CD4-positive, alpha-beta T cell treated with Interleukin-15 for 1 hour (primary cell): ENCODE measurements at places on chromosomes 4 and X.

GRCh38 chr4:53990641-53991040, 73.8 kb downstream of the CHIC2 start:
- no peak for DNase-seq

GRCh38 chr4:18109676-18110075, 88.1 kb upstream of the LCORL start:
- DNase-seq: no peak

DNA sequence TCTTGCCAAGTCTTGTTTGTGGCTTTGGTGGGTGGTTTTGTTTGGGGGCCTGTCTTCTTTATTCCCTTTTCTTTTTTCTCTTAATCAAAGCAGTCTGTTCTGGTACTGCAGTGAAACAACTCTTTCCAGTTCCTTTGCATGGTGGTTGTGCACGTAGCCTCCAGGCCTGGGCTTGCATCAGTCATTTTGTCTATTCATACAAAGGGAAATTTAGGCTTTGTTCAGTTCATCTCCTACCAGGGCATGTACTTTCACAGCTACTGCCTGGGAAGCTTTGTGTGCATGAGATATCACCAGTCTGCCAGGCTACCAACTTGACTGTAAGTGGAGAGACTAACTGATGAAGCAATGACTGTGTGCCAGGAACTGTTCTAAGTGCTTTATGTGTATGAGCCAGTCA, 8.5 kb downstream of the TRIM2 start:
- no peak for DNase-seq

GRCh38 chr4:146450524-146450923, 71.2 kb downstream of the SLC10A7 start:
- DNase-seq: no peak

- DNase-seq: no peak
These were observed 73.9 kb downstream of the CASP3 start for GRCh38 chr4:184575306-184575705.

DNA sequence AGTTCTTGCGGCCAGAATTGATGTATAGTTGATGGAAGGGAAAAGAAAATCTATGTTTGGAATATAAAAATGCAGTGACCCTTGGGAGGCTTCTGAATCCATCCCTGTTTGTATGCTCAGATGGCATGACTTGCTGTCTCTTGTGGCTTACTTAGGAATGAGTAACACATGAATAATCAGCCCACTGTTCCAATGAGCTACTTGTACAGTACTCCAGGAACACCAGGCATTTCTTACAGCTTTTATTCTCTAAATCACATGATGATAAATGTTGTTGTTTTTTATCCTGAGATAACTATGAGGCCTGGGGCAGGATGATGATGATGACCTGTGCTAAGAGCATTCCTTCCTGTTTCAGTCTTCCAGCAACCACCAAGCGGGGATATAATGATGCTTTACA, 18.9 kb downstream of the TMPRSS11E start:
- DNase-seq: no peak

GRCh38 chrX:40521868-40522450, 58.8 kb upstream of the ATP6AP2 start:
- no peak for DNase-seq

- DNase-seq: no peak
These were observed 104.6 kb upstream of the MXRA5 start for GRCh38 chrX:3450881-3451570.

GRCh38 chr4:76690906-76691275, 207.1 kb downstream of the SOWAHB start:
- no peak for DNase-seq

- DNase-seq: peak; percentile 88
These were observed at the start of gene DAPP1 for GRCh38 chr4:99816545-99817308. DAPP1 (plus strand) TSS chr4:99816827; CDS start chr4:99816914, 87 bp downstream.

GRCh38 chrX:1661922-1662221, 47.0 kb downstream of the ASMT start:
- no peak for DNase-seq

DNA sequence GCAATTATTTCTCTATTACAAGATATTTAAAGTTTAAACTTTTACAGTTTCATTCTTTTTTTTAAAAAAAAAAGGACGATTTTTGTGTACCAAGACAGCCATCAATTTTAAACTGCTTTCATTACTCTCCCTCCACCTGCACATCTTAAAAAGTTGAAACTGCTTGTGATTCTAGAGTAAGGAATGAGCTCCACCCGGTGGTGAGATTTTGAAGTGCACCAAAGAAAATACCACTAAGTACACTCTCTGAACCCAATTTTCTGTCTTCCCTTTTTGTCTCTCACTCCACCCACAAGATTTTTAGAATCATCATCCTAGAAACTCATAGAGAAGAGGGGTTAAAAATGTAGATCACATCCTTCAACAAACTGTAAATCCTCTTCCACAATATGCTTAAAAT, 91.3 kb upstream of the WDR44 start:
- DNase-seq: peak; percentile 19

GRCh38 chr4:67437974-67438713, 107.2 kb downstream of the CENPC start:
- no peak for DNase-seq

DNA sequence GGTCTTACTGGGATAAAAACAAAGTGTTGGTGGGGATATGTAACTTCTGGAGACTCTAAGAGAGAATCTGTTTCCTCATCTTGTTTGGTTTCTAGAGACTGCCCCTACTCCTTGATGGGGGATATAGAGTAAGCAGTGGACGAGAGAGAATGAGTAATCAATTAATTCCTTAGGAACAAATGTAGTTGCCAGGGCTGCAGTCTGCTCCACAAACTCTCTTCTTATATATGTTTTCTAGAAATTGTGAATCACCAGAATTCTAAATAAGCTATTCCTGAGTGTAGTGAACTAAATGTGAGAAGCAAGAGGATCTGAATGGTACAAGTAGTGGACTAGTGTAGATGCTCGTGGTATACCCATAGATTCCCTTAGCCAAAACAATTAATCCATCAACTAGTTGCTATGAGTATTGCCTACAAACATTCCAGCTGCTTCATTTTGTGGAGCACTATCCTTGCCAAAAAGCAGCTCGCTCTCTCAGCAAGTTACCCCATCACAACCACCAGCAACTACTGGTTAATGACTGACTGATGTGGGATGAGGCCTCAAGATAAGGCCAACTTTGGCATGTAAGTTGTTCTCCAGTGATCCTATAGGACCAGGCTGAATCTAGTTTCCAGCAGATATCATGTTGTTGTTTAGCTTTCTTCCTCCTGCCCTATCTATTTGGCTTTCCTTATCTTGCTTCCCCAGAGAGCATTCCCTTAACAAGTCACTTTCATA, 273.0 kb downstream of the SLC7A11 start:
- no peak for DNase-seq

- DNase-seq: no peak
These were observed 311.8 kb upstream of the SMIM31 start for GRCh38 chr4:164442180-164442579.

GRCh38 chr4:8072235-8072968, 86.2 kb downstream of the ABLIM2 start:
- peak; percentile 6 for DNase-seq

GRCh38 chrX:50097071-50097470, 103.7 kb downstream of the AKAP4 start:
- no peak for DNase-seq

DNA sequence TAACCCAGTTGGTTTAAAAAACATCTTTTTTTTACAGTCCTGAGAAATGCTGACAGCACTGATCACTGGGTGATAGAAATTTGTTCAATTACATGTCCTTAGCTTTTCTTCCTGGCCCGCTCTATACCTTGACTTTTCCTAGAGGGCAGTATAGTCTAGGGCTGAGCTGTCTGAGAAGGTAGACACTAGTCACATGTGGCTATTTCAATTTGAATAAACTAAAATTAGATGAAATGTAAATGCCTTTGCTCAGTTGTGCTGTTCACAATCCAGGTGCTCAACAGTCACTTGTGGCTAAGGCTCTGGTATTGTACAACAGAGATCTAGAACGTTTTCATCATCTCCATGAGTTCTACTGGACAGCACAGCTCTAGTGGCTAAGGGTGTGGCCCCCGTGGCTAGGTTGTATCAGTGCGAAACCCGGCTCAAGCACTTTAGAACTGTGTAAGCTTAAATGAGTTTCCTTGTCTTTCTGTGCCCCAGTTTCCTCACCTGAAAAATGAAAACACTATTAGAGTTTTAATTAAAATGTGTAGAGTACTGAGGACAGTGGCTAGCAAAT, 111.6 kb upstream of the WDR17 start:
- no peak for DNase-seq

DNA sequence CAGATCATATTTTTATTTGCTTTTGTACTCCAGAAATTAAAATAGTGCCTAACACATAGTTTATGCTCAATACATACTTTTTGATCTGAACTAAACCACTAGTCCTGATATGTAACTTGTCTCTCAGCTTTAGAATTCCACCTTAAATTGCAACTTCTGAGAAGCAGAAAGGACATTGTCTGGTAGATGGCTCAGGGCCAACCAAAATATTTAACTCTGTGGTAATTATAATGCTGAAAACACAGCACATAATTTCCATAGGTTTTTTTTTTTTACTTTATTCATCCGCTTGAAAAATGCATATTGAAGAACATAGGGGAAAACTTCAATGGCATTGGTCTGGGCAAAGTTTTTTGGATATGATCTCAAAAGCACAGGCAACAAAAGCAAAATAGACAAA, 59.3 kb downstream of the AREG start:
- no peak for DNase-seq

DNA sequence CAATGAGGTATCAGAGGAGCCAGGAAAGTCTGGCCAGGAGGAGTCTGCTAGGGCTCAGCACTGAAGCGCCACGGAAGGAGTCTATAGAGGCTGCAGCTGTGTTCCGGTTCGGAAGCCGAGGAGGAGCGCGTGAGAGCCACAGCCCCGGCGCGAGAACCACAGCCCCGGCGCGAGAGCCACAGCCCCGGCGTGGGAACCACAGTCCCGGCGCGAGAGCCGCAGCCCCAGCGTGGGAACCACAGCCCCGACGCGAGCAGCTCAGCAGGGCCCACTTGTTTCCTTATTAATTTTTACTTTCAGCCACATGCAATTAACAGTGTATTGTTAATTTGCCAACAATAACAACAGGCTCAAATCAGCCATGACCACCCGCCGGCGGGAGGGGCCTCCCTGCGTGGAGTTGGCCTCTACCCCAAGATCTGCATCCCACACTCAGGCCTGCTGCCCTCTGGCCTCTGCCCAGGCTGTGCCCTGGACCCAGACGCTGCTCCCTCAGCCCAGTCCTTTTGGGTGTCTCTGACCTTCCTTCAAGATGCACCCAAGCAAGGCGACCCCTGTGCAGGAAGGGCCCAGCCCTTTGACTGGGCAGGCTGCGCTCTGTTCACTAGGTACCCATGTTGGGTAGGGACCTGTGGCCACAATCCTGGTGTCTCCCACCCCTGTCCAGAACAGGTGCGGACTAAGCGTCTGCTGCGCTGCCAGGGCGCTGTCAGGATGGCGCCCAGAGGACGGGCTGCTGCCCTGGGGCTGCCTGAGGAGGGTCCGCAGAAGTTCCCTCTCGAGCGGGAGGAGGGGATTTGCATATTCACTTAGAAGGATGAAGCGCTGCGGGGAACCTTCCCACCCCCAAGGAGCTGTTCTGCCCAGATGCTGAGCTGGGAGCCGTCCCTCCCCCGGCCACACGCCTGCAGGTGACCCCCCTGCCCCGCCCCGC, 113.8 kb downstream of the ADRA2C start:
- peak; percentile 47 for DNase-seq

- DNase-seq: no peak
These were observed 184.1 kb downstream of the RELL1 start for GRCh38 chr4:37502070-37502469.

GRCh38 chr4:159069922-159070321, 33.0 kb upstream of the RAPGEF2 start:
- no peak for DNase-seq

- DNase-seq: no peak
These were observed 297.3 kb upstream of the LCORL start for GRCh38 chr4:18318682-18319388.

DNA sequence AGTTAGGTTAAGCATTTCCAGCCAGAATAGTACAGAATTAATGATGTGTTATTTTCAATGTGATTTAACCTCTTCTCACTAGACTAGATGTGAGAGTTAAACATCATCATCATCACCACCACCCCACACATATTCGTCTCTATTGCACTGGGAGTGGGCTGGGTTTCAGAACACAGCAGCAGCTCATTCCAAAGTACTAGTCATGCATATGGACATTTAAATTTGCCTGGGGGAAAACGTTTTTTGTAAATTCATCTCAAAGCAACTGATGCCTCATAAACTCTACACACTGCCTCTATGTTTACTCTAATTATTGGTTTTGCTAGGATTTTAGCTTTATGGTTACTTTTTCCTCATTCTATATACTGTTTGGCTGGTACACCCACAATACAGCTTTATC, 509.1 kb downstream of the PPP4R3C start:
- DNase-seq: no peak

DNA sequence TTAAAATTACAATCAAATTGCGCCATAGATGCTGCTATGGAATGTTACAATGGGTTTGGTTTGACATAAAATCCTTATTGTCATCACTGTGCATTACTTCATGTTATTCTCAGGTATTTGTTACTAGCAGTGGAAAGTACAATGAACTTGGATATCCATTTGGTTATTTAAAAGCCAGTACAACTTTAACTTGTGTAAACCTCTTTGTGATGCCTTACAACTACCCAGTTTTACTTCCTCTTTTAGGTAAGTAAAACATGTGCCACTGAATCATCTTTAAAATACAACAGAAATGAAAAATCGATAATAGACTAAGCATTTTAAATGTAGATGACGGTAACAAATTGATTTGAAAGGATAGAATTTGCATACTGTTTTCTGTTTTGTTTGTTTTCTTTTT, 35.6 kb downstream of the INTS6L start:
- DNase-seq: no peak

DNA sequence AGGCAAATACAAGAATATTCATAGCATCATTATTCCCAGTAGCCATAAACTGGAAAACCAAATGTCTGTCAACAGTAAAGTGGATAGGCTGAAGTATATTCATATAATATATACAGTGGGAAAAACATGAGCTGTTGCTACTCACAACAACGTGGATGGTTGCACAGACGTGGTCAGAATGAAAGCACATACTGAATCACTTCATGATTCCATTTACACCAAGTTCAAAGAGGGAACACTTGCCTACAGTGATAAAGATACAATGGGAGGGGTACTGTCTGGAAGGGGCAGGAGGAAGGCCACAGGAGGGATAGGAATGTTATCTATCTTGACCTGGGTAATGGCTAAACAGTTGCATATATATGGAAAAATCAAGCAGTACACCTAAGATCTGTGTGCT, 25.3 kb downstream of the APBB2 start:
- no peak for DNase-seq

GRCh38 chr4:80189581-80189955, 7.7 kb upstream of the PRDM8 start:
- DNase-seq: no peak
